Dermis lymphatic vessel endothelial cell (primary cell): ENCODE measurements at places on chromosomes 5 and 9. TPM values are rescaled to one million over a fixed set of nuclear protein-coding genes. Genes with fewer than 3 reads are reported as not detected.

Gene AFAP1L1
- total RNA-seq = 226 and 255 TPM in 2 replicates

Gene TXNDC8
- not detected in 2 replicates for total RNA-seq

Gene HSPB3
- not detected in 2 replicates for total RNA-seq

Gene FCN2
- total RNA-seq = not detected in 2 replicates

Gene COL23A1
- 0.33 and 0.43 TPM in 2 replicates for total RNA-seq

Gene IFNA2
- not detected in 2 replicates for total RNA-seq

Gene IL13
- not detected in 2 replicates for total RNA-seq
